ENCODE measurements at places on chromosomes 2 and 18.

- no peak for DNase-seq
Observed at GRCh38 chr2:144378551-144378950, 141.4 kb downstream of the ZEB2 start.

DNA sequence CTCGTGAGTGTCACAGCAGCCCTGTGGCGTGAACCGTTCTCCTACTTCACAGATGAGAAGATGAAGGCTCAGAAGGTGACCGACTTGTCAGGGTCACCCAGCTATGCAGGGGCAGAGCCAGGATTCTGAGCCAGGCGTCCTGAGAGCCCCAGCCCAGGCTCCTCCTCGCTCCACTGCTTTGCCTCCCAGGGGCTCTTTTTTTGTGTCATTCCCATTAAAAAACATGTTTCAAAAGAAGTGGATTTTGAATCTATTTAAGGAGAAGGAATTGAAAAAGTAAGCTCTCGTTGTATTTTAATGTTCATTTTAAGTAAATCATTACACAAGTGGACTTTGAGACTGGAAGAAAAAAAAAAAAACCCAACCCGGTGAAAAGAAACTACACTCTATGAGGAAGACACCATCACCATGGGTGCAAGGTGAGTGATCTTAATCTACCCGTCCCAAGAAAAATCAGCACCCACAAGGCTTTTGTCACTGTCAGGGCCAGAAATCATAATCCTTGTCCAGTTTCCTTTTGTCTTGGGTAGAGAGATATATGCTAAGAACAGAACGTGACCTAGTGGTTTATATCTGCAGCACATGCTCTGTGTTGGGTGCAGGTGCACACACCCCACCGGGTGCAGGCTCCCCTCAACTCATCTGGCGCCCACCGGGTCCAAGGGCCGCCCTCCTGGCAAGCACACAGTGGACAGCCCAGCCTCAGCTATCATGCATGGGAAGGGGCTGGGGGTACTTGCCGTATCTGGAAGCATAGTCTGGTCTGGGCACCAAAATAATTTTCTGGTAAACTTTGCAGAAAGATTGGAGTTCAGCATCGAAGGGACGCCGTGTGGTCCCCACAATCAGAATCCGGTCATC is 73.5 kb upstream of the ASB18 start:
- no peak for DNase-seq

DNA sequence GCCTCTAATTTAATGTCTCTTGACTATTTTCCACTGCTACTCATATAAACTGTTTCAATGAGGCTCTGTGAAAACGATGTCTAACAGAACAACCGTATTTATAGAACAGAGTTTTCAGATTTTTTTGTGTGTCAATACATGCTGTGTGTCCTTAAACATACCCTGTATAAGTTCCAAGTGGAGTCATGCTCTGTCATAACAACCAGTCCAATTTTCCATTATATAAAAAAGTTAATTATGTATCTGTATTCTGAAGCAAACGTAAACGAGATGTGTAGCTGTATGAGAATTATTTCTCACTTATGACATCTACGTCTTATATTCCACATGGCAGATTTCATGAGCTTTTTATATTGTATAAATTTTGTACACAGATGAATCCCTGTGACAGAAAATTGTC is 13.9 kb upstream of the GULP1 start:
- DNase-seq = no peak

- no peak for DNase-seq
Observed at GRCh38 chr2:118040891-118041290, 27.0 kb upstream of the CCDC93 start.

GRCh38 chr2:41735006-41735405 is 312.8 kb upstream of the PKDCC start:
- DNase-seq = no peak

DNA sequence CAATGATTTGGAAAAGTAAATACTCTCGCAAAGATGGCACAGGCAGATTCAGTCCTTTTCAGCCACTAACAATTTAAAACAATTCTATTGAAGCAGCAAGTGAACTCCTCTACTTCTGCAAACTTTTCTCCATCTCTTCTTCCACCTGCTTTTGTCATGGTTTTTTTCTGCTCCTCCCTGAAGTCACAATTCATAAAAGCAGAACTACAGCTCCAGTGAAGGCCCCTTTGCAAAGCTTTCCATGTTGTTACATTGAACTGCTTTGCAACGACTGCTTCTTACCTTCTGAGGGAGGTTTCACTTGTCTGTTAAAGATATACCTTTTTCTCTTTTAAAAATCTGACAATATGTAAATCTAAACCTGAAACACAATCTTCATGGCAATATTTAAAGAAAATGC is 3.7 kb upstream of the SERTAD2 start:
- no peak for DNase-seq

- DNase-seq = no peak
Observed at GRCh38 chr2:76281156-76281841, 570.6 kb upstream of the GCFC2 start.

DNA sequence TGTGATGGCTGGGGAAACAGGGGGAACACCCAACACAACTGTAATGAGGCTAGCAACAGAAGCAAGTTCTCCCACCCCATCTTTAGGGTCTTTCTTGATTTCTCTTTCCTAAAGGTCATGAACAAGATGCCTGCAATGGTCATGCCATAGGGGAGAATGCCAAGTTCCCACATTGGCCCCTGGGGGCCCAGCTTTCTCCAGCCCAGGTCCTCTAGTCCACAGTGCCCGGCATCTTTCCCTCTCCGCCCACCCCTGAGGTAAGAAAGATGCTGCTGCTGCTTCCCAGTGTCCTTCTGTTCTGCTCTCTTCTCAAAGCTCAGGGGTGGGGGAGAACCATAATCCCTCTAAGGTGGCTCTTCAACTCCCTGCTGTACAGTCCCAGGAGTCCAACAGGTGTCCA is 78.0 kb downstream of the LOXHD1 start:
- no peak for DNase-seq

DNA sequence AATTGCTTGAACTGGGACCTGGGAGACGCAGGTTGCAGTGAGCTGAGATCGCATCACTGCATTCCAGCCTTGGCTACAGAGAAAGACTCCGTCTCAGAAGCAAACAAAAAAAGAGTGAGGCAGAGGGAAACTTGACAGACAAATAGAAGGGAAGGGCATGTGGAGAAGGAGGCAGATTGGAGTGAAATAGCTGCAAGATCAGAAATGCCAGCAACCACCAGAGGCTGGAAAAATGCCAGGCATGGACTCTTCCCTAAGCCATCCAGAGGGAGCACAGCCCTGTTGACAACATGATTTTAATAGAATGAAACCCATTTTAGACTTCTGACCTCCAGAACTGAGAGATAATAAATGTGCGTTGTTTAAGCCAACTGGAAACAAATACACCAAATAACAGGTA is 447.2 kb upstream of the SPHKAP start:
- no peak for DNase-seq

- DNase-seq = no peak
Observed at GRCh38 chr18:26103579-26103978, 13.2 kb upstream of the SS18 start.

DNA sequence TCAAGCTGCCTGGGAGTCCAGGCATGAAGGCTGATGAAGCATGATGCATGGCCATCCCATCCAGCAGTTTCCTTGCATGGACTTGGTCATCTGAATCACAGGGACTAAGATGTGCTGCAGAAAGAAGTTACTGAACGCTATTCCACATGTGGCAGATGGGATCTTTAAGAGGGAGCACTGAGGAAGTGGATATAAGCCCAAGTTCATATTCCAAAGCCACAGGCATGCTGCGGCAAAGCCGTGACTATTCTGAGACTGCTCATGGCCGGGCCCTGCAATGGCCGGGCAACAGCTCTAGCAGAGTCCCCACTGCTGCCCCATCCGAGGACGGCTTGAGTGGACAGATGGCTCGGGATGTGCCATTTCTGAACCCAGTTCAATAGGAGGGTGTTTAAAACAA is 61.5 kb downstream of the STPG4 start:
- no peak for DNase-seq

- no peak for DNase-seq
Observed at GRCh38 chr2:57698935-57699449, 347.6 kb upstream of the VRK2 start.

DNA sequence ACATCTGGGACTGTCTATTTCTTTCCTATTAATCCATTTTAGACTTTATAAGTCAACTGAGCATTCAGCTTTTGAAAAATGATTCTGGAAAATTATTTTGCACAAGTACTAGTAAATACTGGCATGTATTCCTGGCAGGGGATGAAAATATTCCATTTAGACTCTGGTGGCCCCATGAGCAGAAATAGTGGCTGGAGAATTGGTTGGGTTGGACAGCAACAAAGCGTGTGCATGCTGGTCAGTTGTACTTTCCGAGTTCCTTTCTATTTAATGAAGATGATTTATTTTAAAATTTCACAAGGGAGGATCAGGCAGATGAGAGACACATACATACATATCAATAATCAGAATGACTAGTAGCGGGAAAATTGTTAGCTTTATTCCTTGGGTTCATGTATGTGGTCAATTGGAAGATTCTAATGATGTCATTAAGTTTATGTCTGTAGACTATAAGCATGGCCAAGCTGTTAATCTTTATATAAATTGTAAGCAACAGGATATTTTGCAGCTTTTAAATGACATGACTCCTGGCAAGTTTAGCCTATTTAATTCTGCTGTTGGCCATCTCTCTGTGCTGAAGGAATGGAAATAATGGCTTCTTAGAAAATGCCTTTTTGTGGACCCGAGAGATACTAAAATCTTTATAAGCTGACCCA is 541.6 kb downstream of the SLC4A3 start:
- no peak for DNase-seq

- DNase-seq = no peak
Observed at GRCh38 chr2:127953849-127954248, 68.1 kb upstream of the AMMECR1L start.
